Caudate nucleus (tissue), 63 donors: ENCODE measurements at places on chromosomes 3 and 15.

DNA sequence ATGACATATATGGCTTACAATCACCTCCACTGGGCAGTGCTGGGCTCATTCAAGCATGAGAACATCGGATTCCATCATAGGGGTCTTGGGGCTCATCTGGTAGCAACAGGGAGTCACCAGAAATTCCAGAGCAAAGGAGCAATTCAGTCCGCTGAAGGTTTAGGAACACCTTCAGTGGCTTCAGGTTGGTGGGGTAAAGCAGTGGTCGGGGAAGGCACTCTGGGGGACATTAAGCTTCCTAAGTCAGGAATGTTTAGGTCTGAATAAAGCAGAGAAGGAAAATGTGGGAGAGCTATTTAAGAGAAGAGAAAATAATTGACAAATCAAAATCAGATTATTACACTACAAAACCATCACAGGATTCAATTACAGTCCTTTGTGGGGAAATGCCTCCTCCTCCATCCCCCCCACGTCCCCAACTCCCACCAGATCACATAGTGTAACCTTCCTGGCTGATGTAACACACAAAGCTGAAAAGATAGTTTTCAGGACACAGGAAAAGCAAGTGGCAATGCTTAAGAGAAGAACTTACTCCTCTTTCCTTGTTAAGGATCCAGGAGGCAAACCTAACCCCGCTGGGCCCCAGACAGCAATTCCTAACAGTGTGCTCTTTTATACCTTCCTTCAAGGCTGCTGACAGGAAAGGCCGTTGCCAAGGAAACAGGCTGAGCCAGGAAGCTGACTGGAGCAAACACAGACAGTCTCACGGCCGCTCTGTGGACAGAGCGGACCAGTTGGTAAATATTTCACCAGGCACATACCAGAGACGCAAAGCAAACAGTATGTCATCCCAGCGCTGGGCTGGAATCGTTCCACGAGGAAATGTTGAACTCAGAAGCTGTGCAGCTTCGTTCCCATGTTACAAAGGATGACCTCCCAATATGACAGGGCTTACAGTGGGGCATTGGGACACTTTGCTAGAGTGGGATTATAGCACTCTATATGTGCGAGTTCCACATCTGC lies 57.5 kb upstream of the LMCD1 start:
- no peak for DNase-seq

DNA sequence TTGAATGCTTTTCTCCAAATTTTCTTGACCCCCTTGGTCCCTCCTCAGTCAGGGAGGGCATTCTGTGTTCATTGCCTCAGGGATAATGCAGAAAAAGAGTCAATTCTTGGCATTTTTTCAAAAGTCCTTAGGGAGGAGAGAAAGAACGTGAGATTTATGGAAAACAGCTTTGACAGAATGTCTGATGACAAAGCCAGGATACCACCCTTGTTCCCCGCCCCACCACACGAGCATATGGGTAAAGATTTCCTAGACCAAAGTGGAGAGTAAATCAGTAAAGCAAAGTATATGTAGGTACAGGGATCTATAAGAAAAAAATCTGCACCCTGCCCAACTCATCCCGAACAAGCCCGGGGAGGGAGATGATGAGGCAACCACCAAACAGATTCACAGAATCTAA lies 11.2 kb downstream of the SRGAP3 start:
- DNase-seq, result no peak

- no peak for DNase-seq
Observed at GRCh38 chr3:122964811-122965210, 62.8 kb downstream of the SEMA5B start.

- DNase-seq, result peak; percentile 19
Observed at GRCh38 chr15:25437777-25438600, 835 bp downstream of the UBE3A start.

DNA sequence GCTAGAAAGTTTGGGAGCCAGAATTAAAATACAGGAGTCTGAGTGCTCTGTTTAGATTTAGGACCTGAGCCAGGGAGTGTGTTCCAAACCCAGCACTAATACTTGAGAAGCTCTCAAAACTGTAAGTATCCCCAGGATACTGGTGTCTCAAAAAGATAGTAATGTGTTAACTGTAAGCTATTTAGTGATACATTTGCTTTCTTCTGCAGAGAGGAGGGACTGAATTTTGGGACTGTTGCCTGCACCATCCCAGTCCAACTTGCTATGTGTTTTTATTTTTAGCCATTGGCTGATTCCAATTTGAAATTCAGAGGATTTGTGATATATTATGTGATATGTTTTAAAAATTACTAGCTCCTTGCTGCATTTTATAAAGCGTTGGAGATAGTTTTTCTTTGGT lies 31.5 kb downstream of the UBE2E1 start:
- no peak for DNase-seq

DNA sequence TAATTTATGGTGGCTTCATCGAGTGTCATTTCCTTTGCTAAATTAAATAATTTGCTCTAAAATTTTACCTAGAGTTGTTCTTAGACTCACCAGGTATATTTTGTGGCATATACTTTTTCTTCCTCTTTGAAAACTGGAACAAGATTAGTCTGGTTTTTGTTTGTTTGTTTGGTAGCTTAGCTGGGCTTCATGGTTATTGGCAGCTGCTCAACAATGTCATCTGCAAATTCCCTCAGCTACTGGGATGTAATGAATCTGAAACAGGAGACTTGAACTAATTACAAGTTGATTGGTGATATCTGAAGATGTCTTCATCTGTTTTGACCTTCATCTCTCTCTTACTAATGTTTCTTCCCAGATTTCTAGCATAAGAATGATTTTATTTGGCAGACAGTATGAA lies 270.5 kb upstream of the P2RY1 start:
- no peak for DNase-seq

DNA sequence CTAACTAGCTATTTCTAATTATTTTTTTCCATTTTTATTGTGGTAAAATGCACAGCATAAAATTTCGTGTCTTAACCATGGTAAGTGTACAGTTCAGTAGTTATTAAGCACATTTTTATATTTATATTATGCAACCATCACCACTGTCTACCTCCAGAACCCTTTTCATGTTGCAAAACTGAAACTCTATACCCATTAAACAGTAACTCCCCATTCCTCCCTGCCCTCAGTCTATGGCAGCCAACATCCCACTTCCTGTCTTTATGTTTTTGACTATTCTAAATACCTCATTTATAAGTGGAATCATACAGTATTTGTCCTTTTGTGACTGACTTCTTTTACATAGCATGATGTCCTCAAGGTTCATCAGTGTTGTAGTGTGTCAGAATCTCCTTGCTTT lies 25.5 kb downstream of the SLC35A5 start:
- DNase-seq, result no peak

- no peak for DNase-seq
Observed at GRCh38 chr15:66165856-66166255, 87.7 kb downstream of the MEGF11 start.

DNA sequence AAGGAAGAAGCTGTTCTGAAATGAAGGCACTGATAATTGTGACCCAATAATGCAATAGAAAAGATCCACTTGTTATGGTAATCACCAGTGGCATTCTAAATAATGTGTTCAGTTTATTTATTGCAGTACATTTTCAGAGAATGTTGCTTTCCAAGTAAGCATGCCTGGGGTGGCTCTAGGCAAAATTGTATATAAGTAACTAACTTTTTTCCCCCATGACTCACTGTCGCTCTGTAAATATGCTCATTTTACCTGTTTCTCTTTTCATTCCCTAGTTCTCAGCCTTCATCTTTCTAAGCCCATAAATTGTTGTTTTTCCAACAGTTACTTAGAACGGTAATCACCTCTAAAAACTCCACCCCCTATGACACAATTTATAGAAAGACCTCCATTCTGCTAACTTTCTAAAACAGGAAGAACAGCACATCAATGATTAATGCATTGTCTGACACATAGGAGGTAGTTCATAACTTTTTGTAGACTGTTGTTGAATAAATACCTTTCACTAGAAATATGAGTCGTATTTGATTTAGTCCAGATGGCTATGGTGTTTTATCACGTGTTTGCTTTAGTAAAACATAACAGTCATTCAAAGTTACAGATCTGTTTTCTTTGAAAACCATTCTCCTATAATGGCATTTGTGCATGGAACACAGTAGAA lies 143.1 kb downstream of the LSAMP start:
- DNase-seq, result no peak

GRCh38 chr15:70794596-70795310 lies 31.4 kb upstream of the UACA start:
- DNase-seq, result no peak

DNA sequence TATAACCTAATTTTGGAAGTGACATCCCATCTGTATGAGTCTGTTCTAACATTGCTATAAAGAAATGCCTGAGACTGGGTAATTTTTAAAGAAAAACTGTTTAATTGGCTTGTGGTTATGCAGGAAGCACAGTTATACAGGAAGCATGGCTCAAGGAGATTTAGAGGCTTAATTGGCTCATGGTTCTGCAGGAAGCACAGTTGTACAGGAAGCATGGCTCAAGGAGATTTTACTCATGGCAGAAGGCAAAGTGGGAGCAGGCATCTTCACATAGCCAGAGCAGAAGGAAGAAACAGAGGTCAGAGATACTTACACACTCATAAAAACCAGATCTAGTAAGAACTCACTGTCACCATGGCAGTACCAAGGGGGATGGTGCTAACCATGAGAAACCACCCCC lies 193.1 kb upstream of the ADAMTS9 start:
- DNase-seq, result no peak

- DNase-seq, result no peak
Observed at GRCh38 chr3:69892706-69893105, 106.8 kb upstream of the SAMMSON start.
